Esophagus squamous epithelium (tissue), 5 donors: ENCODE measurements at places on chromosomes 3 and 15.

DNA sequence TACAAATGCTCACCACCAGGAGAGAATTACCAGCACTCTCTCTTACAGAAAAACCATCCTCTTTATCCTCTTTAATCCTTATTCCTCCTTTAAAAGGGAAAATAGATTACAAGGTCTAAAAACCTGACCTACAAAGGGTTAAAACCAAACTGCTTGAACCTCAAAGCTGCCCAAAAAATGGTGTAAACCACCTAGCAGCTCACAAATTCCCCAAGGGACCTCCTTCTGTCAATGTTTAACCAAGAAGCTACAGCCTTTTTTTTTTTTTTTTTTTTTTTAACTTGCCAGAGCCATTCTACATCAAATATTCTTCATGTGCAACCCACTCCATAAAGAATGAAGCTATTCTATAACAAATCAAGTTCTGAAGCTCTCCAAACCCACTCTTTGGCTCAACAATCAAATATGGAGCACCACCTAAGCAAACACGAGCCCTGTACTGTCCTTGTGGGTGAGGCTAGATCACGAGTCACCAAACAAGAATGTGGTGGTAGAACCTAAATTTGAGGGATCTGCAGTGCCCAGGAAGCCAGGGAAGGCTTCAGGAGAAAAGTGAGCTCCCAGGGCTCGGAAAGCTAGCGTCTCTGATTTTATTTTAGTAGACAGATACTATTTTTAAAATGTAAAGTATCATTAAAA, 20.1 kb downstream of the OSBPL10 start:
- DNase-seq: no peak

DNA sequence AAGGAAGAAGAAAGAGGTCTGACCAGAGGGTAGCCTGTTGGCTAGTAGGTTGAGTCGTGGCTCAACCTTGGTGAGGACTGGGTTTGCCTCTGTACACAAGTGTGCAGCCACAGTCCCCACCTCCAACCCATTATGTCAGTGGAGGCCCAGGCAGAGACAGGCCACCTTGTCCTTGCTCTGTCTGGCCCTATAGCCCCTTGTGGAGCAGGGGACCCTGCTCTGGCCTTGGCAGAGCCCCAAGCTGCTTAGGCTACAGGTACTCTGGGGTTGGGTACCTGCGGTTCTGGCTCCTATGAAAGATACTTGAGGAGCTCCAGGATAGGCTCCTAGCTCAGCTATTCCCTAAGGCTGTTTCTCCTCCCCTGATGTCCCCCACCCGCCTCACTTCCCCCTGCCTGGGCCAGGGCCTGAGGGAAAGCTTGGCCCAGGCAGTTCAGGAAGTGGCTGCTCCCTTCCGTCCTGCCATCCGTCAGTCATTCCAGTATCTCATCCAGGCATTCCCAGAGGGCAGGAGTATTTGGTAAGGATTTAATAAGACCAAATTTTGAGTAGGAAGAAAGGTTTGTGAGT, 44.0 kb downstream of the FGD5 start:
- DNase-seq: no peak

- DNase-seq: no peak
Measured at GRCh38 chr15:31328969-31329639, 2.5 kb downstream of the KLF13 start.

- DNase-seq: no peak
Measured at GRCh38 chr3:20185331-20185678, 701 bp downstream of the SGO1 start.

- no peak for DNase-seq
Measured at GRCh38 chr3:114217266-114217665, 20.1 kb downstream of the ZNF80 start.

DNA sequence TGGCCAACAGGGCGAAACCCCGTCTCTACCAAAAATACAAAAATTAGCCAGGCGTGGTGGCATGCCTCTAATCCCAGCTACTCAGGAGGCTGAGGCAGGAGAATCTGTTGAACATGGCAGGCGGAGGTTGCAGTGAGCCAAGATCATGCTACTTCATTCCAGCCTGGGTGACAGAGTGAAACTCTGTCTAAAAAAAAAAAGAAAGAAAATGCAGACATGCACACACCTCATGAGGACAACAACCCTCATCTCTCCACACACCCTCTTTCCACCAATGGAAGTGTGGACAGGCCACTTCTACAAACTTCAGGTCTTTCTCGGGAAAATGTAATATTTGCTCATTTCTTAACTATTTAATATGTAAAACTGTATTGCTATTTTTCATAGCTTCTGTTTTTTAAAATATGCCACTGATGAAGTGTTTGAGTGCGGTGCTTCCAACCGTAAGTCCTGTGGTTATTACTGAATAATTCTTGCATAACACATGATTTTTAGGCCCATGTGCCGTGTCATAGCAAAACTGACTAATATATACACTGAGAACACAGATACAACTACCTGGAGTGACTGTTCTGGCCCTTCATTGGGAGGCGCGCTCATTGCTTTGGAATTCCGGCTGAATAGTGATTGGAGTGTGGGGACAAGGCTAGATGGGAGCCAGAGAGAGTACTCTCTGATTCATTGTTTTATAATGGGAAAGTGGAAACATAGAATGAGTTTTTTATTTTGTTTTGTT, 23.1 kb downstream of the LRRC31 start:
- DNase-seq: no peak

DNA sequence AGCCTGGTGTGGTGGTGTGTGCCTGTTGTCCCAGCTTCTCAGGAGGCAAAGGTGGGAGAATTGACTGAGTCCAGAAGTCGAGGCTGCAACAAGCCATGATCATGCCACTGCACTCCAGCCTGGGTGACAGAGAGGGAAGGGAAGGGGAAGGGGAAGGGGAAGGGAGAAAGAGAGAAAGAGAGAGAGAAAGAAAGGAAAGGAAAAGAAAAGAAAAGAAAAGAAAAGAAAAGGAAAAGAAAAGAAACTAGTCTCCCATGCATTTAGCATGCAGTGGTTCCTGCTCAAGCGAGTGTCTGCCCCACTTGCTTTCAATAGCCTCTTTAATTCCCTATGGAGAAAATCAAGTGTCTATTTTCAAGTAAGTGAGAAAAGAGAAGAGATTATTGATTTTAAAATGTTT, 20.6 kb upstream of the CAPN7 start:
- DNase-seq: no peak

DNA sequence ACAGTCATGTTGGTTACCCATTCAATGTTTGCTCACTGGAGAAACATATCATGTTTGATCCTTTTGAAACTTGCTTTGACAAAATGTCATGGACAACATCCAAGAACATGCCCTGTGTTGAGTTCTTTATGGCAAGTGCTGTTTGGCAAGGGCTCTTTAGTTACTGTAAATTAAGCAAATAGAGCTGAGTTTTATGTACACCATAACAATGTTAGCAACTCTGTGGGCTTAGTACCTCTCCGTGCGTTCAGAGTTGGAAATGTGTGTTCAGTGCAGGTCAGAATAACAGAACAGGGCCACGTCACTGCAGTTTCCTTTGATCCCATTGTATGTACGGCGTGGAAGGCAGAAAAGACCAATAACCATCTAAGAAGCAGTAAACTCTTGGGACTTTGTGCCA, 132.5 kb downstream of the MYRIP start:
- DNase-seq: no peak

DNA sequence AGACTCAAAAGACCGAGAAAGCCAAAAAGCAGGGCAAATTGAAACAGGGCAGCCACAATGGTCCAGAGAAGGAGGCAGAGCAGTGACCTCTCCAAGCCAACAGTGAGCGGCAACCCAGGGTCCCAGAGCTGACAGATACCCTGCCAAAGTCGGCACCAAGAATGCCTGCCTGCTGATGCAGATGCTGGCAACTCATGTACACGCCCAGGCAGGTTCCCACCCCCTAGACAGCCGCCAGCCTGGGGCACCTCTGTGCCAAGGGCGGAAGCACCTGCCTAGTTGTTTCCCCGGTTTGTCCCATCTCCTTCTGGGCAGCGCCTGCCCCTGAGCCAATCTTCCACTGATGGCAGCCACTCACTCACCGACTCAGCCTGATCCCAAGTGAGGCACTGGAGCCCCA, 22.1 kb downstream of the KLHL25 start:
- no peak for DNase-seq

DNA sequence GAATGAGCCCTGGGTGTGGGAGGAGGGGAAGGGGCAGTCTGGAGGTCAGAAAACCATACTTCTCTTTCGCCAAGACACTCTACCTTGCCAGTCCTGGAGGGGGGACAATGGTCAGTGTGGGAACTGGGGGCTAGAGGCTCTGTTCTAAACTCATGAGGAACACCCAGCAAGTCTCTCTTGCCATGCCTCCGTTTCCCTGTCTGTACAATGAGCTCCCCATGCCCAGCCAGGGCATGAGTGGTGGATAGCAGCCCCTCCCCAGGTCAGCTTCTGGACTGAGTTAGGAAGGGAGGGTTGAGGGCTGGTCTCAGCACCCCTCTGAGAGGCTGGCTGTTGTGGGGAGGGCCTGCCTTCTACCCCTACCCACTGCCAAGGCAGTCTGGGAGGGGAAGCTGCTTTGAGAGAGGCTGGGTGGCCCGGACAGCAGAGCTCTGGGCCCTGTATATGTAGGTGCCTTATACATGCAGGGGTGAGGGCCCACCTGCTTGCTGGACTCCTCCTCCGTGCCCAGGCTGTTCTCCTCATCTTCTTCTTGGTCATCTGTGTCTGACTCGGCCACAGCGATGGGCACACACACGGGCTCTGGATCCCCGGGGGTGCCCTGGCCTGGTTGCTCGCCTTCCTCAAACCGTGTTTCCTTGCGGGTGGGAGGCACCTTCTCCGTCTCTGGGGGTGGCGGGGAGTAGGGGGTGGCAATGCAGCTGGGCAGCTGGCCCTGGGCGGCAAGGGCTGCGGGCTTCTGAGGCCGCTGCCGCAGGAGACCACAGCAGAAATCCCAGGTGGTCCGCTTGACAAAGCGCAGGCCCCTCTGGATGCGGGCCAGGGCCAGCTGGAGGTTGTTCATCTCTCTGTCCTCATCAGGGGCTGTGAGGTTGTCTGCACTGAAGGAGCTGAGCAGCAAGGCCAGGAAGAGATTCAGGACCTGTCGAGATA, 68.8 kb downstream of the SCN5A start:
- no peak for DNase-seq

- no peak for DNase-seq
Measured at GRCh38 chr3:155352900-155353490, 59.5 kb upstream of the STRIT1 start.

- DNase-seq: no peak
Measured at GRCh38 chr3:53731934-53732624, 114.1 kb downstream of the CHDH start.

- DNase-seq: no peak
Measured at GRCh38 chr3:182420741-182421140, 372.6 kb upstream of the ATP11B start.

DNA sequence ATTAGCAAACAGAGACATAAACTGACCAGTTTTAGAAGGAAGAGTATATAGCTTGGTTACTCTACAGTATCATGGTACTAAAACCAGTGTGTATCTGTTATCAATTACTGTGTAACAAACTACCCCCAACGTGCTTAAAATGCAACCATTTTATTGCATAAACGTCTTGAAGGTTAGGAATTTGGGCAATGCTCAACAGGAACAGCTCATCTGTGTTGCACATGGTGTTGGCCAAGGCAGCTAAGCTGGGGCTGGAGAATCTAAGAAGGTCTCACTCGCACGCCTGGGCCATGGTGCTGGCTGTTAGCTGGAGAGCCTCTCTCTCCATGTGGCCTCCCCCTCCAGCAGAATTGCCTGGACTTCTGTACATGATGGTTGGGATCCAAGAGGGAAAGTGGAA, 81.2 kb upstream of the THBS1 start:
- DNase-seq: no peak

DNA sequence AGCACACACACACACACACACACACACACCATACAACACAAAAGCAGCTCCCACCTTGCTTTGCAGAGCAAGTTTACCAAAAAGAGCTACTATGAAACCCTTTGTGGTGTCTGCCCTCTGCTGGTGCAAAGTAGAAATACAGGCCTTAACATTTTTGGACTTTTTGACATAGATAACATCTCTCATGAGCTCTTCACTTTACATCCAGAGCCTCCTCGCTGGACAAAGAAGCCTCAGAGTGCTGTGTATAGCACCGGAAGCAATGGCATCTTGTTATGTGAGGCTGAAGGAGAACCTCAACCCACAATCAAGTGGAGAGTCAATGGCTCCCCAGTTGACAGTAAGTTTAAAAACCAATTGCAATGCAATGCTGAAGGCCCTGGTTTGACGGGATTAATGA, 157.9 kb downstream of the CHL1 start:
- no peak for DNase-seq

DNA sequence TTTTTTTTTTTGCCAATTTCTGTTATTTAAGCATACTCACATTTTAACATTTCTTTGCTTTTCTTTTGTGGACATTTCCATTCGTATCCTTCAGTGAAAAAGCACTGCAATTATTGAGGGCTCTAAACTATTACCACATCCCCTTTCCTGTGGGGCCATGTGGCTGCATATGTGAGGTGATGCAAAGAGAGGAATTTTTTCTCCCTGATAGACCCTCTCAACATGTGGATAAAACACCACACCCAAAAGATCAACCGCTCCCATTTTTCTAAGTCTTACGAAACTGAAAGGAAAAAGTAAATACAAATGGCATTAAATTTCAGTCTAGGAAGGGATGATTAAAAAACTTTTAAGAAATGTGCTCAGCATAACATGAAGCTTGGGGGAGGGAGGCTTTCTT, 68.8 kb downstream of the DNAJC13 start:
- DNase-seq: no peak

GRCh38 chr15:66982816-66983215, 82.6 kb upstream of the SMAD3 start:
- DNase-seq: no peak

GRCh38 chr3:131755380-131755779, 252.6 kb upstream of the MRPL3 start:
- no peak for DNase-seq

- no peak for DNase-seq
Measured at GRCh38 chr3:54331341-54331740, 209.0 kb downstream of the CACNA2D3 start.

GRCh38 chr15:97875513-97876280, 84.8 kb upstream of the ARRDC4 start:
- no peak for DNase-seq

- no peak for DNase-seq
Measured at GRCh38 chr3:171881251-171881650, 38.1 kb downstream of the TMEM212 start.

DNA sequence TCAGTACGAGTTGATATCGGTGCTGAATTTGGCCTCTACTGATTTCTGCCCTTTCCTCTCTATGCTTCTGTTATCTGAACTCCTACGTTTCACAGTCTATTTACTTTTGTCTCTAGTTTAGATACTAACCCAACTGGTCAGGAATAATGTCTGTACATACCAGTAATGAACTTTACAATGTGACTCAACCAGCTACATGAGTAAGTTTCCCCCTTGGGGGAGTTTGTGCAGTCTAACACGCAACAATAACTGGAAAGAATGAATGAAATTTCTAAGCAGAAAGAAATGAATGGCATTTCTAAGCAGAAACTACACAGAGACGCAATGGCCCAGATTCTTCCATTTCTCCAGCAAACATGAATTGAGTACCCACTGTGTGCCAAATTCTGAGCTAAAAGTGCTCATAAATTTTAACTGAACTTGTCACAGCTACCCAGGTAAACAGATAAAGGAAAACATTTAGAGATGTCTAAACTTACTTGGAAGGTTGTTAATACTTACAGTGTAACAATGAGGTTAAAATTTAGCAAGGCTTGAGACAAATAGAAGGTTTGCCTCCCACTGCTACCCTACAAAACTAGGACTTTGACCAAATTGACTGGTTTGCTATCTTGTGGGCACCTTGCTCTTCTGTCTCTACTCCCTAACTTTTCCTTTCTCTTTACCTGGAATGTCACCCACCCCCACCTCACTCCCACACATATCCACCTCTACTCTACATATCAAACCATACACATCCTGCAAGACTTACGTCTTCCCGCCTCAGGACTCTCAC, 11.6 kb downstream of the UPK1B start:
- DNase-seq: no peak
